SJCRH30 (cell line): ENCODE measurements at places on chromosomes 7 and 10. TPM values are rescaled to one million over a fixed set of nuclear protein-coding genes. Genes with fewer than 3 reads are reported as not detected.

DNA sequence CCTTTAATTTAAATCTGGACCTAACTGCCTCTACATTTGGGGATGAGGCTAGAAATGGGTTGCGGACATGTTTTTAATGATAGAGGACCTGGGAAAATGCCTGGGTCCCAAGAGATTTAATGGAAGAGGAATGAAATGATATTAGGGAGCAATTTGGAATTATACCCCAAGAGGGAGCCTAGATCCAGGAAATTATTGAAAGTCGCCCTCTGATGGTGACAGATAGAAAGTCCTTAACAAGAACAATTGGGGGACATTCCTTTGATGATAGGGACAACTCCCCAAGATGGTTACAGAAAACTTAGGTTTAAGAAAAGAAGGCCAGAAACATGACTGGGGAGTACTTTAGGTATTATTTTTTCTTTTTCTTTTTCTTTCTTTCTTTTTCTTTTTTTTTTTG lies 9.5 kb upstream of the TSGA13 start:
- H3K27ac ChIP-seq: no peak overlapping the region
- H3K4me3 ChIP-seq: no peak overlapping the region
- H3K36me3 ChIP-seq: no peaks in the 10 kb centered on the region
- H3K4me1 ChIP-seq: no peaks in the 10 kb centered on the region

GRCh38 chr10:34489411-34489810 lies 325.7 kb downstream of the PARD3 start:
- DNase-seq: no peak
- no peak overlapping the region for H3K4me3 ChIP-seq
- H3K4me1 ChIP-seq: peaks cover 18% of the 10 kb centered on the region; the same call in 1 of the 2 replicates
- H3K36me3 ChIP-seq: no peaks in the 10 kb centered on the region
- no peaks in the 10 kb centered on the region for H3K27me3 ChIP-seq
- H3K27ac ChIP-seq: no peak overlapping the region

IQUB gene
- 0.05 and 0.16 TPM in 2 replicates for total RNA-seq

DNA sequence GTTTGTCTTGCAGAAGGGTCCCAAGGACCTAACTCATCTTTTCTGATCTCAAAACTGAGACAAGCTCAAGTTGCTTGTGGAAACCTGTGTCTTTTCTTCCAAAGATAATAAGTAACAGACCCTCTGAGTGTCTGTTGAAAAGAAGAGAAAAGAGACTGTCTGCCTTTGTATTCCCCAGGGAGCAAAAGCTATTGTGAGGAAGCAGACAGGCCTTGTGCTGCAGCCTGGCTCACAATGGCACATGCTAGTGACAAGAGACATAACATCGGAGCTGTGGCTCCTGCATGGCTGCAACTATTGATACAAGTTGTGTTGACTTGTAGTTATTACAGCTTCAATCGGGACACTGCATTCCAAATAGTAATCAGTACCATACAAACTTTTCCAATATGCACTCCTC lies 202.9 kb downstream of the DKK1 start:
- no peaks in the 10 kb centered on the region for H3K27me3 ChIP-seq

DNA sequence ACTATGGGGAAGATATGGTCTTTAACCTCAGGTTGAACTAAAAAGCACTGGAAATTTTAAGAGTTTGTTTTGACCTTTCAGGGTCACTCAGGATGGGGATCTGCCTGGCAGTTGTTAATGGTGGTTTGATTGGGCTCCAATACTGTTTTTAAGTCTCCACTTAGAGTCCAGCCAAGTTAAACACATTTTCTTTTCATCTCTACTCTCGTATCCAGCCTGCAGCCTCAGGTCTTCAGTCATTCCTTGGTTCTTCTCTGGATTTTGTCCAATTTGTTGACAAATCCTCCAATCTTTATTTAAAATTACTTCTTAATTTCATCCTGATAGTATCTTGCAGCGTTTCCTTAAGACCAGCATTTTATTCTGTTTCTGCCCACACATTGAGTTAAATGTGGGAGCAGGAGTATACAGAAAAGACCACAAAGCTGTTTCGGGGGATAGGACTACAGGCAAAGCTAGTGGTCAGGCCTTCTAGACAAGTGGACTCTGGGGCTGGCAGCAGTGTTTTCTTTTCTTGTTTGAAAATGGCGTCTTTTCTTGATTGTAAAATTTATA lies 133.2 kb upstream of the INHBA start:
- H3K4me1 ChIP-seq: no peaks in the 10 kb centered on the region
- DNase-seq: no peak
- H3K27me3 ChIP-seq: peaks cover 3% of the 10 kb centered on the region; the same call in 1 of the 2 replicates
- H3K27ac ChIP-seq: no peak overlapping the region
- no peak overlapping the region for H3K4me3 ChIP-seq
- H3K36me3 ChIP-seq: no peaks in the 10 kb centered on the region

GDF2 gene
- not detected in 2 replicates for total RNA-seq

- no peak overlapping the region for H3K27ac ChIP-seq
- no peaks in the 10 kb centered on the region for H3K27me3 ChIP-seq
- H3K4me1 ChIP-seq: no peaks in the 10 kb centered on the region
- peak; percentile 3 for DNase-seq
- H3K36me3 ChIP-seq: no peaks in the 10 kb centered on the region
These were observed 847.1 kb upstream of the MBL2 start for GRCh38 chr10:53619671-53620070.

DNA sequence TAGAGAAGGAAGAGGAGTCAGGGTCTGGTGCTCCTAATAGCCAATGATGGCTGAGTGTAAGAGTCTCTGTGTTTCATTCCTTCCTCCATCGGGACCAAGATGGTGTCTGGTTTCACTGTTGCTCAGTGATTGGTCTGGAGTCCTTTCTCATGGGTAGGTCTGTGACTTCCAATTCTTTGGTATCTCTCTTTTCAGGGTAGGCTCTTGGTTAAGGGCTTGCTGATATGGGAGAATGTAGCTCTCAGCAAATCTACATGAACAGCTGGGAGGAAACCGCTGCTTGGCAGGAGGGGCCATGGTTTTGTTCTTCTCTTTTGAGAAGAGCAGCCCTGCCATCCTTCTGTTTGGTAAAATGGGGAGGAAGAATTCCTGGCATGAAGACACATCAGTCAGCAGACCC lies 209.1 kb upstream of the PODXL start:
- peaks cover 16% of the 10 kb centered on the region for H3K4me1 ChIP-seq
- peak overlapping the region; percentile 18 for H3K27ac ChIP-seq
- peak; percentile 56 for DNase-seq
- H3K4me3 ChIP-seq: no peak overlapping the region
- H3K36me3 ChIP-seq: no peaks in the 10 kb centered on the region

SEM1 gene
- total RNA-seq: 348 and 388 TPM in 2 replicates

GRCh38 chr7:157612664-157613561 lies 276.1 kb downstream of the DNAJB6 start:
- H3K4me3 ChIP-seq: no peak overlapping the region
- no peaks in the 10 kb centered on the region for H3K4me1 ChIP-seq
- no peak for DNase-seq
- no peak overlapping the region for H3K27ac ChIP-seq

DNA sequence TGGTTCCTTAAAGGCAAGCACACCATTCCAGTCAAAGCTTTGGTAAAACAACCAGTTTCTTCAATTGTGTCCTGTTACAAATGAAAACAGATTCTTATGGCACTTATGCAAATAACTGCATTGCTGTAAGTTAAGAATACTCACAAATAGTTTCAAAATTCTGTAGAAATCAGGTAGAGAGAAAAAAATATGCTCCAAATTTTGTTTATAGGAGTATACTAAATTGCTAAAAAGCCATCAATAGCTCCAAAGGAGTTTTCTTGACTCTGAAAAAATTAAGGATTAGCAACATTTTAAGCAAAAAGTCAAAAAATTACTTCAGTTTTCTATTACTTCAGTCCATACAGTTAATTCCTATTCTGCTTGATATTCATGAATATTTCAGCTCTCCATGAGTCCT lies 51.3 kb upstream of the KAT6B start:
- H3K4me1 ChIP-seq: peaks cover 8% of the 10 kb centered on the region
- H3K36me3 ChIP-seq: no peaks in the 10 kb centered on the region
- H3K27ac ChIP-seq: no peak overlapping the region
- no peak for DNase-seq
- no peak overlapping the region for H3K4me3 ChIP-seq

DNA sequence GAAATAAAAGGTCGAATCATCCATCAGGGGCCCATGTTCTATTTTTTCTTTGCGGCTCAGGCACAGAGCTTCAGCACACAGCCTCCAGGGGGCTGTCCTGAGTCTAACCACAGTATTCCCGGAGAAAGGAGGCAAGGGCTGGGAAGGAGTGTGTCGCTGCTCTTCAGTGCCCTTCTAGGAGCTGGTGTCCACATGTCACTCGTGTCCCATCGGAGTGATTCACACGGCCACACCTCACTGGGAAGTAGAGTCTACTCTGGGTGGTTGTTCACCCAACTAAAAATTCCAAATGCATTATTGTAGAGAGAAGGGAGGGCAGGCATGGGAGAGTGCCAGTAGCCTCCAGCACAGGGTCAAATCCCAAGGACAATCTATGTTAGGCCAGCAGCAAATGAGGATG lies 114.8 kb upstream of the LANCL2 start:
- peaks cover 10% of the 10 kb centered on the region for H3K4me1 ChIP-seq
- DNase-seq: peak; percentile 63
- H3K27me3 ChIP-seq: no peaks in the 10 kb centered on the region

OPN4 gene
- not detected in 2 replicates for total RNA-seq

GRCh38 chr7:130353196-130353595 lies 8.6 kb downstream of the CPA5 start:
- H3K4me1 ChIP-seq: peaks cover 56% of the 10 kb centered on the region
- DNase-seq: no peak
- peak overlapping the region; percentile 91 for H3K27ac ChIP-seq
- H3K27me3 ChIP-seq: no peaks in the 10 kb centered on the region
- no peak overlapping the region for H3K4me3 ChIP-seq

LBX1 gene
- 13.5 and 13.7 TPM in 2 replicates for total RNA-seq

GRCh38 chr7:5615190-5616070 lies 166.0 kb downstream of the RNF216 start:
- H3K27ac ChIP-seq: no peak overlapping the region
- no peak overlapping the region for H3K4me3 ChIP-seq
- H3K36me3 ChIP-seq: no peaks in the 10 kb centered on the region
- H3K4me1 ChIP-seq: peaks cover 16% of the 10 kb centered on the region

GRCh38 chr7:32935558-32935957 lies 21.7 kb upstream of the FKBP9 start:
- no peak overlapping the region for H3K4me3 ChIP-seq
- H3K4me1 ChIP-seq: peaks cover 4% of the 10 kb centered on the region; the same call in 1 of the 2 replicates
- peaks cover 3% of the 10 kb centered on the region for H3K36me3 ChIP-seq

OR6V1 gene
- total RNA-seq: not detected in 2 replicates

DNA sequence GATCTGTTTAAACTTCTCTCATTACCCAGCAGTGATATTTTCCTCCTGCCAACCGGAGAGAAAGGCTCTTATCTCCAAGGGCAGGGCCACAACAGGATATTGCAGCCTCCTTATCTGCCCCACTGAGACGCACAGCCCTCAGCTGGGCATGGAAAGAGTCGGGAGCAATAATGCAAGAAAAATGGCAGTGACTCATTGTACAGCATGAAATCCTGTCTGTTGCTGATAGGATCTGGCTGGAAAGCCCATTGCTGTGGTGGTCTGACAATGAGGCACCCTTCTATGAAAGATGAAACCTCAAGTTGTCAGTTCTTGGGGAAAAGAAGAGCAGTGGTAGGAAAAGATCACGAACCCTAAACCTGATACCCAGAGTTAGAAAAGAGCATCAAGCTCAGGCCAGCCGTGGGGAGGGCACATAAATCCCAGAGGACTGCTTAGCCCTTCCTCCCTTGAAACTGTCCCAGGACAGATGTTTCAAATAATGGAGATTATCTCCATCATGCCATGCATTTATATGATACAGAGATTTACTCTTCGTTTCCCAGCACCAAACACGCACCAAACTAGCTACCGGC lies 47.0 kb upstream of the FIGNL1 start:
- no peak overlapping the region for H3K27ac ChIP-seq
- H3K4me3 ChIP-seq: no peak overlapping the region
- H3K4me1 ChIP-seq: no peaks in the 10 kb centered on the region; the same call in 1 of the 2 replicates
- no peaks in the 10 kb centered on the region for H3K36me3 ChIP-seq
- H3K27me3 ChIP-seq: peaks cover 5% of the 10 kb centered on the region

HABP2 gene
- not detected in 2 replicates for total RNA-seq

ATRNL1 gene
- total RNA-seq: 23.1 and 26.3 TPM in 2 replicates

- H3K4me1 ChIP-seq: peaks cover 25% of the 10 kb centered on the region
- no peak for DNase-seq
- no peak overlapping the region for H3K4me3 ChIP-seq
- no peaks in the 10 kb centered on the region for H3K27me3 ChIP-seq
- no peak overlapping the region for H3K27ac ChIP-seq
These were observed 65.6 kb downstream of the MKI67 start for GRCh38 chr10:128060341-128061250.

TLX1 gene
- not detected in 2 replicates for total RNA-seq

GRCh38 chr7:126493801-126494200 lies 758.9 kb downstream of the GRM8 start:
- no peaks in the 10 kb centered on the region for H3K4me1 ChIP-seq
- no peak overlapping the region for H3K27ac ChIP-seq
- no peaks in the 10 kb centered on the region for H3K36me3 ChIP-seq
- no peak overlapping the region for H3K4me3 ChIP-seq
- no peaks in the 10 kb centered on the region for H3K27me3 ChIP-seq
- no peak for DNase-seq

DNA sequence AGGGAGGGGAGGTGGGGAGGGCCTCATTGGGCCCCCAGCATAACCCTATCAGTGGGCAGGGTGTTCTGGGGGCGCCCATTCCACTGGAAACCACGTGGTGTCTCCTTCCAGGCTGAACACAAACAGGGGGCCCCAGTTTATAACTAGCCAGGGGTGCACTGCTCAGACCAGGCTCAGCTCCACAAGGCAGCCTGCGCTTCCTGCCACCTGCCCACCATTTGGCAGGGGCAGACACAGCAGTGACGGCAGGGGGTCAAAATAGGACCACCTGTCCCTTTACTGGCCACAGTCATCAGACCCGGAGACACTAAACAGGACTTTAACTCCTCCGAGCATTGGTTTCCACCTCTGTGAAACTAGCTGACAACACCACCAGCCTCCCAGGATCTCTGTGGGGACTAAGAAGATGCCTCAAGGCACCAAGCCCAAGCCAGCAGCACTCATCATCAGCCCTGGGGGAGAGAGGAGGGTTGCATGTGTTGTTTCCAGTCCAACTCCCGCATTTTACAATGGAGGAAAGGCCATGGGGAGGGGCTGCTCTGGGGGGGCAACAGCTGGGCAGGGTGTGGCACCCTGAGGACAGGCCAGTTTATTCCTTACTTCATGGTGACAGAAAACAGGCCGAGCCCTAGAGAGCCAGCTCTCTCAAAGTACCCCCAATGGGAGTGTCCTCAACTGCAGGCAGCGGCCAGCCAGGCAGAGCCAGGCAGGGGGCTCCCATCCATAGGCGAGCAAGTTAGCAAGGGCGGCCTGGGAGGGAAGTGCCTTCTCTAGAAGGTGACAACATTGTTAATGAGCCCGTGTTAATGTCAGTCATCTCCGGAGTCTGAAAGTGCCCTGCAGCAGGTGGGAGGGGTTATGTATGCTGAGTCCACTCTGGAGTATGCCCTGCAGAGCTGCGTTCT lies 127.6 kb downstream of the TNS3 start:
- peak; percentile 94 for DNase-seq
- H3K36me3 ChIP-seq: no peaks in the 10 kb centered on the region
- peak overlapping the region; percentile 3; the same call in 1 of the 2 replicates for H3K4me3 ChIP-seq
- no peaks in the 10 kb centered on the region for H3K27me3 ChIP-seq

GRCh38 chr7:140592964-140593671 lies 47.5 kb downstream of the DENND2A start:
- H3K36me3 ChIP-seq: no peaks in the 10 kb centered on the region; the same call in 1 of the 2 replicates
- H3K4me3 ChIP-seq: no peak overlapping the region
- no peaks in the 10 kb centered on the region for H3K27me3 ChIP-seq
- peaks cover 9% of the 10 kb centered on the region for H3K4me1 ChIP-seq
- no peak for DNase-seq

C10orf62 gene
- 0.75 and 0.84 TPM in 2 replicates for total RNA-seq
